Heart left ventricle (tissue), 16 donors: ENCODE measurements at places on chromosomes 12 and 14. TPM values are rescaled to one million over a fixed set of nuclear protein-coding genes. Genes with fewer than 3 reads are reported as not detected.

Gene AVPR1A
- 0.97 TPM for total RNA-seq

- no peak for DNase-seq
These were observed 14.8 kb downstream of the RIMKLB start for GRCh38 chr12:8712572-8712971.

GRCh38 chr12:97921979-97922722 is 459.5 kb downstream of the RMST start:
- DNase-seq, result no peak

GRCh38 chr14:57939084-57939483 is 73.2 kb upstream of the SLC35F4 start:
- no peak for DNase-seq

DNA sequence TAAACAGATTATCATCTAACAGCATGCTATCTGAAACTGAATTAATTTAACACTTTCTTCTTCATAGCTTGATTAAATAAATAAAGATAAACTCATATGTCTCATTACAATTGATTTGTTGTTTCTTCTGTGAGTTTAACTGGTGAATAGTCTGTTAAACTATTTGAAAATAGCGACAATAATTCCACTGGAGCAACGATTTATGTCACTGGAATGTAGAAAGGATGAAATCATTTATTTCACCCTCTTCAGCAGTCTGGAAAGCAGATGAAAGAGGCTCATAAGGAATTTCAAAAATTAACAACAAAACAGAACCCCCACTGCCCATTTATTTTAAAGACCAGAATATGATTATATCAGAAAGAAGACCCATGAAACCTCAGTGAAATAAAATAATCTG is 1165.1 kb upstream of the USP15 start:
- DNase-seq, result no peak

Gene GYS2
- total RNA-seq, result not detected

- no peak for DNase-seq
These were observed 22.0 kb upstream of the MGST1 start for GRCh38 chr12:16325426-16325825.

Gene DTX1
- 3.0 TPM for total RNA-seq

DNA sequence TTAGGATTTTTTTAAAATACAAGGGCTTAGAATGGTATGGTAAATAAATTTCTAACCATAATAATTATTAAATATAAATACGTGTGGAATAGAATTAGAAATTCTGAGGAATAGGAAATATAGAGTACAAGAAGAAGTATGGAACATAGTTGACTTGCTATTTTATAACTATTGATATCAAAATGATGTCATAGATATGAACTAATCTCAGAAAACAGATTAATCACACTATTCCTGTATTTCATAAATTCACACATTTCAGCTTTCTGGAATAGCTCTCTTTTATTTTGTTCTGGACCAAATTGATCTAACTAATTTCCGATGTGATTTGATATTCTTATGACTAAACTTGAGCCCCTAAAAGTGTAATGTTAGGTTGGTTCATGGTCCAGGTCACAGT is 237.2 kb upstream of the NPAS3 start:
- no peak for DNase-seq

DNA sequence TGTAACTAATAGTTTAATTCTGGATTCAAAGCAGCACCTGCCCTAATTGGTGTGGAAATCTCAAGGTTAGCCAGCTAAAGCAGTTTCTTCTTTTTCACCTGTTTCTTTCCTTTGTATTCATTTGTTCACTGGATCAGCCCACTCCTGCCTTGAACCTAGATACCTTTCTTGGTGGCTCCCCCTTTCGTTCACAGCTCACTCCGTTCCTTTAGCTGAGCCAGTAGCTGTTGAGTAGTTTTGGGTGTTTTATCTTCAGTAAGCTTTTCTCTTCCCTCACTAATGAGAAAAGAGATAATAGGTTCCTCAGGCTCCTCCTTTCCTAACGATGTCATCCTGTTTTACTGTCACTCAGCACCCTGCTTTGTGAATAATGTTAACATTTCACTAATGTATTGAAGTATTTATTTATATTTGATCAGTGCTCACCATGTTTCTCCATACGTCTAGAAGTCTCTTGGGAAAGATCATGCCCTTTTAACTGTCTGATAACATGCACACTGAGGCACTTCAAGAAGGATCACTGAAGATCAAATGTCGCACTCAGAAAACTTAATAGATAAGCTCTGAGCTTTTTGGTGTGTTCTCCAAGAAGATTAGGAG is 121.1 kb downstream of the TGFB3 start:
- no peak for DNase-seq

GRCh38 chr12:76746516-76746915 is 17.4 kb upstream of the ZDHHC17 start:
- DNase-seq, result no peak

DNA sequence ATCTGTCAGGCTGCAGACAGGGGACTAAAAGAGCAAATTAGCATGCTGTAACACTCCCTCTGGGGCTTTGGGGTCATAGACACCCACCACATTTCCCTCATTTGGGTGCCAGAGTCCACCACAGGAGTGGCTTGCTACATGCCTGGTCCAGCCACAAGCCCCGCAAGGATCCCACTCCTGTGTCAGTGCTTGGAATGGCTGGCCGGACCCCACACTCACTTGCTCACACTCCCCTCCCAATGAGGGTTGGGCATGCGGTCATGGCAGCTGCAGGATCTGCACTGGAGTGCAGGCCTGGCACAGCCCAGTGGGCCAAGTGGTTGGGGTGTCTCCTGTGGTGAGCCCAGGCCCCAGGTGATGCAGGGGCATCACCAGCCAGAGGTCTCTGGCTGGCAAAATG is 59.9 kb downstream of the TSPAN19 start:
- DNase-seq, result peak; percentile 43

DNA sequence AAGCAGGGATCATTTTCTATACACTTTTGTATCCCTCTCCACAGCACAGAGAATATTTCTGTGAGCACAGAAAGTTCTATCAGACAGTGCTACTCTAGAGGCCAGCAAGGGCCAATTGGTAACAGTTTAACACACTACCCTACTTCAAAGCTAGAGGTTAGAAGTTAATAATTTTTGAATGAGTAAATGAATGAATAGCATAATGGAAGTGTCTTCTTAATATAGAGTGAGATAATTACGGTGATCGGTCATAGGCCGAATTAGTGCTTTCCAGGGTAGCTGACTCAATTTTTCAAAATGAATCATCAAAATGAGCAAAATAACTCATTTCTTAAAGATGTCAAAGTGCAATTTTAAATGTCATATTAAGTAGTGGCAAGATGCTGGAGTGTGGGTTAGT is 67.0 kb upstream of the CCDC198 start:
- no peak for DNase-seq

Gene P3H3
- total RNA-seq, result 15.1 TPM

- DNase-seq, result no peak
These were observed 110.0 kb downstream of the EPS8 start for GRCh38 chr12:15679151-15679550.

Gene NID2
- 32.5 TPM for total RNA-seq

- DNase-seq, result no peak
These were observed 424.3 kb downstream of the NPAS3 start for GRCh38 chr14:33362934-33363333.

GRCh38 chr12:3975652-3976051 is 102.5 kb upstream of the PARP11 start:
- DNase-seq, result no peak

Gene PLEKHD1
- total RNA-seq, result 0.16 TPM

DNA sequence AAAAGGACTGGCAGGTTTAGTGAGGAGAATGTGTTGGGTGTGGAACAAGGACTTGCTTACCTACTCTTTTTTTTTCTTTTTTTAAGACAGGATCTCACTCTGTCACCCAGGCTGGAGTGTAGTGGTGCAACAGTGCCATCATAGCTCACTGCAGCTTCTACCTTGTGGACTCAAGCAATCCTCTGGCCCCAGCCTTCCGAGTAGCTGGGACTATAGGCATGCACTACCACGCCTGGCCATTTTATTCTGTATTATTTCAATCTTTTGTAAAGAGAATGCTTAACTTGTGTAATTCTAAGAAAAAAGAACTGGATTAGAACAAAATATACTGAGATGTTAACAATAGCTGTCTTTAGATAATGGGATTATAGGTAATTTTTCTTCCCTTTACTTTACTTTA is 1.9 kb upstream of the VRTN start:
- DNase-seq, result no peak

GRCh38 chr12:94012590-94012989 is 135.8 kb upstream of the PLXNC1 start:
- no peak for DNase-seq

DNA sequence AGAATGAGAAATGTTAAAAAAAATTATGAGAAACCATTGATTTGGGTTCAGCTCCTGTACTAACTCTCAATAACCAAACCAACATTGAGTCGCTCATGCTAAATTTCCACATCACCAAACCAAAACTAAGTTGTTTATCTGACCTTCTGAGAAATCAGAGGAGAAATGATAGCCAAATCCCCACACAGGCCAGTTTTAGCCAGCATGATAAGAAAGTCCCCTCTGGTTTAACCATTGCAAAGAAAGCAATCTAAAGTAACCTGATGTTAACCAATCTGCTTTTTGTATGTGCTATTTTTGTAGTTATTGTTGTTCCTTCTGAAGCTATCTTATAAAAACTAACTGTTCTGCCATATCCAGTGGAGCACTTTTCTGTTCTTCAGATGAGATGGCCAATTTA is 599.7 kb downstream of the SLC16A7 start:
- DNase-seq, result no peak
